NCI-H2107 (cell line): ENCODE measurements at places on chromosomes 13 and 19.

DNA sequence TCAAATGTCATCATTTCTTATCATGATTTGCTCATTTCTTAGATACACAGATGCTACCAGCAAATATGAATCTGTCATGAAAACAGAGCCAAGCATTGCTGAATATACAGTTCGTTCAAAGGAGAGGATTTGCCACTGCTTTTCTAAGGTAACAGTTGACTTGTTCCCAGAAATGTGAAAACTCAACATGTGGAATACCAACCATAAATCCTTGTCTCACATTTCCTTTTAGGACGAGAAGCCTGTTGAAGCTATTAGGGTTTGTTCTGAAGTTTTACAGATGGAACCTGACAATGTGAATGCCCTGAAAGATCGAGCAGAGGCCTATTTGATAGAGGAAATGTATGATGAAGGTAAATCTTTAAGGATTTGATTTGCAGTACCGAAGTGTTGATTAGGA is 86.7 kb downstream of the DNAJC3 start:
- no peak for DNase-seq

DNA sequence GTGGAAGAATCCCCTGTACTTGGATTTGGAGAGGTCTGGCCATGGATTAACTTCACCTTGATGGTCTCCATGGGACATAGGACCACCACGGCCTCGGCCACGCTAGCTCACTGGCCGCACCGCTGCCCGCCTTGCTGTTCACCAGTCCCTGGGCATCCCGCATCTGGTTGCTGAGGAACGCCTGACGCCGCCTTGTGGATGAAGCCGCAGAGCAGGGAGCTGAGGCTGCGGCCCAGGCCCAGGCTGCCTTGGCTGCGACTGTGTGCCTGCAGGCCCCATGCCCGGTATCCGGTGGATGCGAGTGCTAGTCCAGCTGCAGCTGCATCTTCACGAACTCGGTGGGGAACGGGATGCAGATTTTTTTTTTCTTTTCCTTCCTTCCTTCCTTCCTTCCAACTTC is 1407.1 kb downstream of the UQCRFS1 start:
- no peak for DNase-seq

GRCh38 chr13:97945792-97946419 is 7.6 kb upstream of the IPO5 start:
- DNase-seq: no peak

- no peak for DNase-seq
These were observed 5.2 kb downstream of the DAND5 start for GRCh38 chr19:12974301-12975220.

- DNase-seq: no peak
These were observed 516.7 kb upstream of the HTR2A start for GRCh38 chr13:47413526-47413925.

GRCh38 chr13:97515643-97516042 is 81.7 kb downstream of the RAP2A start:
- DNase-seq: no peak

GRCh38 chr19:20171285-20171684 is 4.3 kb downstream of the ZNF486 start:
- DNase-seq: no peak
